ENCODE measurements at places on chromosomes 7 and 10. TPM values are rescaled to one million over a fixed set of nuclear protein-coding genes. Genes with fewer than 3 reads are reported as not detected.
A peak's percentile ranks its signal among the peaks of the same experiment; 100 is the strongest.

KIAA1549 gene
- total RNA-seq: 1.3 TPM

MRLN gene
- total RNA-seq: not detected

GRCh38 chr10:105697290-105697780 lies 1056.2 kb downstream of the SORCS3 start:
- no peak overlapping the region for H3K4me3 ChIP-seq
- no peak for DNase-seq
- no peaks in the 10 kb centered on the region for H3K4me1 ChIP-seq
- no peaks in the 10 kb centered on the region for H3K36me3 ChIP-seq

DNA sequence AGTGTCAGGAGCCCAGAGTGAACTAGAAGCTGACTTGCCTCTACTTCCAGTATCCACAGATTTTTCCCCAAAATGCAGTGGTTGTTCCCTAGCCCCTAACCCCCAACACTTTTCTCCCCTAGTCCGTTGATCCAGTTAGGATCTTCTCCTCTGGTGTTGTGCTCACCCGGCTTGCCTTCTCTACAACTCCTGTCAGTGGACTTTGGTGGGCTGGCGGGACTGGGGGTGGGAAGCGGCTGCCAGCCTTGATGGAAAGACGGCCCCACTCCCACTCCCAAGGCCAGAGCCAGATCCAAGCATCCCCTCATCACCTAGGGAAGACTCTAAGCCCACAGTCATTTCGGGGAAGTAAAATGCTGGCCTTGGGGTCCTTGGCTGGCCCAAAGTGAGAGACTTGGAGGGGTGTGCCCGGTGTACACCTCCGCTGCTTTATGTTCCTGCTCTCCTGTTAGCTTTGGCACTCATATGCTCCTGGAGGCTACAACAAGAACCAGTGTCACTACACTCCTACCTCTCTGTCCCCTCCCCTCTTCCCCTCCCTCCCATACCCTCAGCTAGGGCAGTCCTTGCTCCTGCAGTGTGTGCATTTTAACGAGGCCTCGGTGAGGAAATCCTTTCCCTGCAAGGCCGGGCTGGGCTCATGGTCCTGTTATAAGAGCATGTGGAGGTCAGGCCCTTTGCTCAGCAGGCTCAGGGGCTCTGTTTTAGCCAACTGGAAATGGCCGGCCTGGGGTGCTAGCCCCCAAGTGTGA lies 930 bp upstream of the HOXA10 start:
- H3K4me3 ChIP-seq: no peak overlapping the region
- H3K27ac ChIP-seq: no peak overlapping the region
- no peaks in the 10 kb centered on the region for H3K36me3 ChIP-seq
- no peaks in the 10 kb centered on the region for H3K4me1 ChIP-seq
- no peak for DNase-seq

HNRNPF gene
- 276 TPM for total RNA-seq

DNA sequence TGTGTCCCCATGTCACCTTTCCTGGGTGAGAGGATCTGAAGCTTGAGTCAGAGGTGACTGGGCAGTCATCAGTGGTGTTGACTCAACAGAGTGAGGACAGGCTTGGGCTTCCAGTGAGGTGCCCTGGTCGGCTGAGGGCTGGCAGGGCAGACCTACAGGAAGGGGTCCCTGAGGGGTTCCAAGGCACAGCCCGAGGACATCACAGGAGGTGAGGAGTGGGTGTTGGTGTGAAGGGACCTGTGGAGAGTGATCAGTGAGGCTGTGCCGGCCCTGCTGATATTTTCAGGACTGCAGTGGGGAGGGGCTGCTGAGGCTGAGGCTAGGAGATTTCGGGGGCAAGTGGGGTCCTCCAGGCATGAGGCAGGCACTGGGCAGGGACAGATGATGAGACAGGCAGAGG lies 545.5 kb downstream of the TCERG1L start:
- no peak for DNase-seq
- H3K36me3 ChIP-seq: no peaks in the 10 kb centered on the region
- H3K27ac ChIP-seq: no peak overlapping the region
- no peaks in the 10 kb centered on the region for H3K27me3 ChIP-seq
- H3K4me1 ChIP-seq: no peaks in the 10 kb centered on the region
- no peak overlapping the region for H3K4me3 ChIP-seq

GRCh38 chr10:14838582-14839304 lies 637 bp downstream of the HSPA14 start:
- H3K4me1 ChIP-seq: peaks cover 1% of the 10 kb centered on the region
- no peaks in the 10 kb centered on the region for H3K27me3 ChIP-seq
- peak overlapping the region; percentile 74 for H3K4me3 ChIP-seq
- peaks cover 21% of the 10 kb centered on the region for H3K36me3 ChIP-seq

DNA sequence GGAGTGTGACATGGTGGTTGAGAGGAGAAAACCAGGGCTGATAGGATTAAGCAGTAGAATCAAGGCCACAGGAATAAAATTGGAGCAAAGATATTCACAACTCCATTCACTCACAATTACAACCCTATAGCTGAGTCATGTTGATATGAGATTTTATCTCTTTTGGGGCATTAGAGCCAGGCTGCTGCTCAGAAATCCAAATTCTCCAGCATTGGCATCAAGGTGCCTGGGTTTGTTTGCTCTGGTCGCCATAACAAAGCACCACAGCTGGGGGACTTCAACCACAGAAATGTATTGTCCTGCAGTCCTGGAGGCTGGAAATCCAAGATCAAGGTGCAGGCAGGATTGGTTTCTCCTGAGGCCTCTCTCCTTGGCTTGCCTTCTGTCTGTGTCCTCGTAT lies 52.5 kb upstream of the GRB10 start:
- H3K4me1 ChIP-seq: peaks cover 17% of the 10 kb centered on the region
- no peak overlapping the region for H3K4me3 ChIP-seq
- H3K27me3 ChIP-seq: peaks cover 21% of the 10 kb centered on the region
- no peak for DNase-seq

FBXO24 gene
- total RNA-seq: 0.54 TPM

CCDC136 gene
- total RNA-seq: 8.3 TPM

- no peaks in the 10 kb centered on the region for H3K4me1 ChIP-seq
- H3K36me3 ChIP-seq: no peaks in the 10 kb centered on the region
- peak; percentile 3 for DNase-seq
These were observed at the start of gene DGKB for GRCh38 chr7:14902589-14903067. TSS of gene DGKB (minus strand) at chr7:14902751.

GRCh38 chr7:90391488-90391887 lies 11.8 kb upstream of the CLDN12 start:
- H3K36me3 ChIP-seq: no peaks in the 10 kb centered on the region
- no peaks in the 10 kb centered on the region for H3K27me3 ChIP-seq
- no peak for DNase-seq
- H3K4me3 ChIP-seq: no peak overlapping the region
- no peak overlapping the region for H3K27ac ChIP-seq
- H3K4me1 ChIP-seq: no peaks in the 10 kb centered on the region

- H3K27me3 ChIP-seq: no peaks in the 10 kb centered on the region
- H3K4me1 ChIP-seq: no peaks in the 10 kb centered on the region
- H3K4me3 ChIP-seq: no peak overlapping the region
- no peak overlapping the region for H3K27ac ChIP-seq
- no peak for DNase-seq
These were observed 616.2 kb downstream of the DNAJB6 start for GRCh38 chr7:157952841-157953645.

GRCh38 chr7:2734751-2735571 lies 47.0 kb downstream of the AMZ1 start:
- no peak for DNase-seq
- no peak overlapping the region for H3K4me3 ChIP-seq
- H3K27ac ChIP-seq: no peak overlapping the region

DNA sequence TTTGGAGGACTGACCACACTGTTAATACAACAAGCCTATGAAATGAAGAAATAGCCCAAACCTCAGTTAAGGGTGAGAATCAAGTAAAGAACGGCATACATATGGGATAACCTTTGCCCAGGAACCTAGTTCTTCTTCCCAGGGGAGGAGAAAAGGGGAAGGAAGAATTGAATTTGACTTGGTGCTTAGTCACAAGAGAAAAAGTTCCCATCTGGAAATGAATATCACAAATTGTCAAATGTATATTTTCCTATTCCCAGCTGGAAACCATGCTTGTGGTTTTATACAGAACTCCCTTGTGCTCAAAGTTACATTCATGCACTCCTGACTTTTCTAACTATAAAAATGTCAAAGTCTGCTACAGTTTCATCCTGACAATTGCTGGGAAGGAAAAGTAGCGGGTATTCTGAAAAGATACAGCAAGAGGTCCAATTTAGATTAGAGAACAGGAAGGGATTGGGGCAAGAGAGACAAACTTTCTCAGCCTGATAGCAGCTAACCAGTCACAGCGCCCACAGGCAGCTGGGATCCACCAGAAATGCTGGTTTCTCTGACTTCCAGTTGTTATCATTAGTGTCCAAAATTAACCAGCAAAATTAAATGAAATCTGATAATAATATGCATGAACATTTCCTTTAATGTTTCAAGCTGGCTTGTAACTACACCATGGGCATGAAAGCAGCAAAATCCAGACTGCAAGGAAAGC lies 18.6 kb upstream of the GSAP start:
- no peak overlapping the region for H3K4me3 ChIP-seq
- no peaks in the 10 kb centered on the region for H3K27me3 ChIP-seq
- peaks cover 2% of the 10 kb centered on the region for H3K4me1 ChIP-seq
- peak; percentile 74 for DNase-seq

GRCh38 chr10:28125701-28126100 lies 126.8 kb upstream of the ODAD2 start:
- H3K27ac ChIP-seq: no peak overlapping the region
- H3K4me1 ChIP-seq: peaks cover 2% of the 10 kb centered on the region
- H3K4me3 ChIP-seq: no peak overlapping the region
- no peaks in the 10 kb centered on the region for H3K36me3 ChIP-seq

CYP2C19 gene
- not detected for total RNA-seq

GRCh38 chr7:51029701-51030191 lies 247.1 kb upstream of the GRB10 start:
- peak; percentile 92 for DNase-seq
- H3K27ac ChIP-seq: no peak overlapping the region
- H3K36me3 ChIP-seq: no peaks in the 10 kb centered on the region
- no peaks in the 10 kb centered on the region for H3K27me3 ChIP-seq
- peaks cover 25% of the 10 kb centered on the region for H3K4me1 ChIP-seq

DNA sequence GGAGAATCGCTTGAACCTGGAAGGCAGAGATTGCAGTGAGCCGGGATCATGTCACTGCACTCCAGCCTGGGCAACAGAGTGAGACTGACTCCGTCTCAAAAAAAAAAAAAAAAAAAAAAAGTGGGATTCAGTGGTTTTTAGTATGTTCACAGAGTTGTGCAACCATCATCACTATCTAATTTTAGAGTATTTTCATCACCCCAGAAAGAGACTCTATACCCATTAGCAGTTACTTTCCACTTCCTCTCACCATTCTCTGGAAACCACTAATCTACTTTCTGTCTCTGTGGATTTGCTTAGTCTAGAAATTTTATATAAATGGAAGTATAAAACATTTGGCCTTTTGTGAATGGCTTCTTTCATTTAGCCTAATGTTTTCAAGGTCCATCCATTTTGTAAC lies 113.4 kb downstream of the ST7 start:
- DNase-seq: no peak
- no peaks in the 10 kb centered on the region for H3K36me3 ChIP-seq
- H3K27ac ChIP-seq: no peak overlapping the region
- H3K4me3 ChIP-seq: no peak overlapping the region

GPR141 gene
- total RNA-seq: not detected

GRCh38 chr7:6392712-6393666 lies 54.8 kb downstream of the DAGLB start:
- H3K4me1 ChIP-seq: peaks cover 13% of the 10 kb centered on the region
- no peak overlapping the region for H3K4me3 ChIP-seq
- peaks cover 36% of the 10 kb centered on the region for H3K36me3 ChIP-seq
- peak; percentile 77 for DNase-seq
- peak overlapping the region; percentile 38 for H3K27ac ChIP-seq
- no peaks in the 10 kb centered on the region for H3K27me3 ChIP-seq

- H3K36me3 ChIP-seq: no peaks in the 10 kb centered on the region
- no peaks in the 10 kb centered on the region for H3K27me3 ChIP-seq
- H3K4me3 ChIP-seq: no peak overlapping the region
- peaks cover 2% of the 10 kb centered on the region for H3K4me1 ChIP-seq
- no peak for DNase-seq
These were observed 83.6 kb downstream of the COL28A1 start for GRCh38 chr7:7452119-7452518.

GRCh38 chr10:97580421-97581367 lies 3.5 kb upstream of the HOGA1 start:
- no peaks in the 10 kb centered on the region for H3K27me3 ChIP-seq
- H3K4me1 ChIP-seq: peaks cover 3% of the 10 kb centered on the region
- no peak overlapping the region for H3K4me3 ChIP-seq

- no peaks in the 10 kb centered on the region for H3K36me3 ChIP-seq
- peak overlapping the region; percentile 53 for H3K27ac ChIP-seq
- no peaks in the 10 kb centered on the region for H3K27me3 ChIP-seq
- DNase-seq: no peak
- peaks cover 29% of the 10 kb centered on the region for H3K4me1 ChIP-seq
- no peak overlapping the region for H3K4me3 ChIP-seq
These were observed 45.3 kb upstream of the PDLIM1 start for GRCh38 chr10:95335933-95336699.

HOXA4 gene
- 1.1 TPM for total RNA-seq

DNA sequence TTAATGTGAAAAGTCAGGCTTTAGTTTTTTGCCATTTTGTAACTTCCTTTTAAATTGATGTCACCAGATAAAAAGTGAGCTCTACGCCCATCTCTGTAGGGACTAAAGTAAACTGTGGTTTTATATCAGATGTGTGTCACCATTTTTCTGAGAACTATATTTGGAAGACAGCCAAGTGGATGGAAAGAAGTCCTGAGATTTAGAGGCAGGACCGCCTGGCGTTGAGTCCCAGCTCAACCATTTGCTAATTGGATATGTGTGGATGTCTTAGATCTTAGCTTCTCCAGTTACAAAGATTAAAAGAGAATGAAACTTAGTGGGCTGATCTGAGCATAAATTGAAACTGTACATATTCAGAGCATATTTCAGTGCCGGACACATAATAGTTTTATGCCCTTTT lies 691.6 kb upstream of the CELF2 start:
- peak; percentile 21 for DNase-seq
- no peak overlapping the region for H3K4me3 ChIP-seq
- H3K27me3 ChIP-seq: no peaks in the 10 kb centered on the region
- no peaks in the 10 kb centered on the region for H3K36me3 ChIP-seq
- H3K27ac ChIP-seq: no peak overlapping the region
- 0 out of 2 replicates have a peak, but pooled peaks cover 3% of the 10 kb centered on the region for H3K4me1 ChIP-seq

AIMP2 gene
- 58.6 TPM for total RNA-seq

DNA sequence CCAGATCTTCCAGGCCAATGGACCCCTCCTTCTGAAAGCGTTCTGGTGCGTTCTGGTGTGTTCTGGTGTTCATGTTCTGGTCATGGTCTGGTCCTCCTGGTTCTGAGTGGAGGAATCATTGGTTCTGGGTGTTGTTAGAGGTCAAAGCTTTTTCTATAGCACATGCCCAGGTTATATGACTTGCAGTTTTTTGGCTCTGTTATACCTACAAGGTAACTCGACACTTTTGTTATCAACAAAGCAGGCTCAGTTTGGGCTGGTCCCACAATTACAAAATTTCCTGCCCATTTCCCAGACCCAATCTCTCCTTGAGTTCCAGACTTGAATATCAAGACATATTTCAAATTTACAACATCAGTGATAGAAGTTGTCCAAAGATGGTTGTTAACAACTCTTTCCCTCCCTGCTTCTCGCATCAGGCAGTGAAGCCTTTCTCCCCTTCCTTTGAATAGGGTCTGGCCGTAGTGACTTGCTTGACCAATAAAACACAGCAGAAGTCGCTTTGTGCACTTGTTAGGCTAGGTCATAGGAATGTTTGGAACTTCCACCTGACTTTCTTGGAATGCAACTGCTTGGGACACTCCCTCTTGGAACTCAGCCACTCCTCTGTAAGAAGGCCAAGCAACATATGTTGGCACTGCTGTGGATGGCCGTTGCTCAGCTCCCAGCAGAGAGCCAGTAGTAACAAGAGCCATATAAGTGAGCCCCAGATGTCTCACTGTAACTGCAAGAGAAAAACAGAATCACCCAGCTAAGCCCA lies 83.1 kb upstream of the STEAP1B start:
- H3K27ac ChIP-seq: no peak overlapping the region
- no peak overlapping the region for H3K4me3 ChIP-seq

HOXA1 gene
- total RNA-seq: 0.83 TPM

NME8 gene
- total RNA-seq: not detected
